ENCODE measurements at places on chromosomes 6 and 20. TPM values are rescaled to one million over a fixed set of nuclear protein-coding genes. Genes with fewer than 3 reads are reported as not detected.

LHFPL5 gene
- not detected for total RNA-seq

RAB44 gene
- not detected for total RNA-seq

CGA gene
- total RNA-seq, result not detected

CALHM4 gene
- total RNA-seq, result not detected

TLDC2 gene
- total RNA-seq, result not detected

DNAH8 gene
- not detected for total RNA-seq

MRPS18A gene
- total RNA-seq, result 35.6 TPM

ITCH gene
- 62.2 TPM for total RNA-seq

SAMD10 gene
- total RNA-seq, result 1.8 TPM

ANGPT4 gene
- total RNA-seq, result not detected

All from subcutaneous preadipocyte (primary cell).